ENCODE measurements at places on chromosomes 2 and 18.

DNA sequence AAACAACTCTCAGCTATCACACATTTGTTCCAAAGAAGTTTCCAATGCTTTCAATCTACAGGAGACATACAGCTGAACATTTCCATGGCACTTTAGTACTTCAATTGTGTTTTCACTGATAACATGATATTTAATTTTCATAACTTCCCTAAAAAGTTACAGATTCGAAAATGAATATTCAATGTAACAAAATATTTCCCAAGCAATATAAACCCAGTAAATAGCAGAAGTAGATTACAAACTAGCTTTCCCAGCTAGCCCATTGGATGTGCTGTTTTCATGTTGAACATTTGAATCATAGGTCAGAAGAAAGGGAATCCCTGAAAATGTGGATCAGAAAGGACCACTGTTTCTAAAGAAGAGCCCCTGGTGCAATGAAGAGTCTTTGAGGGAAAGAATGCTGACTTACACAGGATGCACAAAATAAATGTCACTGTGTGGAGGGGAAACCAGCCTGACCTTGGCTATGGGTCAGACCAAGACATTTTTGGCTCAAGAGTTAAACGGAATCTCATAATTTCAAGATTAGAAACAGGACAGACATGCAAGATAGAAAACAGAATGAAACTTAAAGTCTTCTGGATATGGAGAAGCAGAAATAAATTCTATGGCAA, 22.5 kb downstream of the CYTIP start:
- DNase-seq = no peak

DNA sequence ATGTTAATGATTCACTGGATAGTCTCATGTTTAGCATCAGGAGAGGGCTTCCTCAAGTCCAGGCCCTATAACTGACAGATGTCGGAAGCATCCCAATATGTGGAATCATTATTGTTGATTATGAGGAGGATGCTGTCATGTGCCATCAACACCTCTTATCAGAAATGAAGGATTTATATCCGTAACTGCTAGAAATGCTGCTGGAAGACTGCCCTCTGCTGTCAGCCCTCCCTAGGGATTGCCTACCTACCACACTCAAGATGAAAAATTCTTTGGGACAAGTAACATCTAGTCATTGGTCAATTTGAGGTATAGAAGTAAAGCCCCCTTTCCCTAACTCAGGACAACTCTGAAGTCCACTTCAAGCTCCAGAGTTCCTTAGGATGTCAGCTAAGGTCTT, 1166.5 kb upstream of the NXPH2 start:
- no peak for DNase-seq

DNA sequence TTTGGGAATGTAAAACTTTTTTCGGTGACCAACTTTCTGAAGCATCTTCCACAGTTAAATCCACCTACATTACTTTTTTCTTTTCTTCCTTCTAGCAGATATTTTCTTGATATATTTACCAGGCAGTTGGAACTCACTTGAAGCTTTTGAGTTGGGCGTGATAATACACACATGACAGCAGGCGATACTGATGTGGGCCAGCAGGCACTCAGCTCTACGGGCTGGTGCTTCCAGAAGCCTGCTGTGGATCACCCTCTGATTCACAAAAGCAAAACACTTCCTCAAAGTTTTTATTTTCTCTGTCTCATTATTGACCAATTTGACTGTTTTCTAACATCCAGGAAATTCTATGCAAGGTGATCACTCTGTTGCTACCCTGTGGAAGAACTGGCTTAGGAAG, 22.9 kb downstream of the GRHL1 start:
- DNase-seq = no peak

GRCh38 chr18:80104364-80104779, 4.7 kb upstream of the ADNP2 start:
- DNase-seq = no peak

GRCh38 chr2:238864207-238865014, 16.5 kb downstream of the TWIST2 start:
- peak; percentile 72 for DNase-seq

- no peak for DNase-seq
Observed at GRCh38 chr2:8997631-8998030, 5.9 kb downstream of the MBOAT2 start.

DNA sequence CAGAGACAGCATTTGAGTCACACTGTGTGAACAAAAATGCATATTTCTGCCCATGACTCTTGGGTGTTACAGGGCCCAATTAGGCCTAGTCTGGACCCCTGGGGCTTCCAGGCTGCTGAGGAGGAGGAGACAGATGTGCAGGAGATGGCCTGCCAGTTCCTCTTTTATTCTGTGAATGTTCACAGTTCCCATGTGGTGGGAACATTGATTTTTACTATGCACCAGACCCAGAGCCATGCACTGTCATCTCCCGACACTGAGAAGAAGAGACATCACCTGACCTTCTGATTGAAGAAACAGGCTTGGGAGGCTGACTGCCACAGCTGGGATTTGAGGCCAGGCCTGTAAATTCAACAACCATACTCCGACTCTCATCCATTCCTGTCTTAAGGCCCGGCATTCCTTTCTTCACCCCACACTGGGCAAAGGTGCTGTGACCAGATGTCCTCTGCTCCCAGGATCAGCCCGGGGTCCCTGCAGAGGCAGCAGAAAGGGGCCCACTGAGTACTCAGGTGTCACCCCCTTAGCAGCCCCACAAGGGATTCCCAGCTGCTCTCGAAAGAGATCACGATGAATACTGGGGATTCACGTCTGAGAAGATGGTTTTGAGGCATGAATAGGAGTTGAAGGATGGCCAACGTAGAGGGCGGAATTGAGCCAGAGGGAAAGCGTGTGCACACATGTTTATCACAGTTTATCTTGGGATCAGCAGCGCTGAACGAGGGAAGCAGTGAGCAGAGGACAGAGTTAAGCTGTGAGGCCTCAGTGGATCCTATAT, 3.6 kb upstream of the TFCP2L1 start:
- no peak for DNase-seq

Data from chondrocyte (in vitro differentiated cells).